ENCODE measurements at places on chromosomes 2 and 18.

DNA sequence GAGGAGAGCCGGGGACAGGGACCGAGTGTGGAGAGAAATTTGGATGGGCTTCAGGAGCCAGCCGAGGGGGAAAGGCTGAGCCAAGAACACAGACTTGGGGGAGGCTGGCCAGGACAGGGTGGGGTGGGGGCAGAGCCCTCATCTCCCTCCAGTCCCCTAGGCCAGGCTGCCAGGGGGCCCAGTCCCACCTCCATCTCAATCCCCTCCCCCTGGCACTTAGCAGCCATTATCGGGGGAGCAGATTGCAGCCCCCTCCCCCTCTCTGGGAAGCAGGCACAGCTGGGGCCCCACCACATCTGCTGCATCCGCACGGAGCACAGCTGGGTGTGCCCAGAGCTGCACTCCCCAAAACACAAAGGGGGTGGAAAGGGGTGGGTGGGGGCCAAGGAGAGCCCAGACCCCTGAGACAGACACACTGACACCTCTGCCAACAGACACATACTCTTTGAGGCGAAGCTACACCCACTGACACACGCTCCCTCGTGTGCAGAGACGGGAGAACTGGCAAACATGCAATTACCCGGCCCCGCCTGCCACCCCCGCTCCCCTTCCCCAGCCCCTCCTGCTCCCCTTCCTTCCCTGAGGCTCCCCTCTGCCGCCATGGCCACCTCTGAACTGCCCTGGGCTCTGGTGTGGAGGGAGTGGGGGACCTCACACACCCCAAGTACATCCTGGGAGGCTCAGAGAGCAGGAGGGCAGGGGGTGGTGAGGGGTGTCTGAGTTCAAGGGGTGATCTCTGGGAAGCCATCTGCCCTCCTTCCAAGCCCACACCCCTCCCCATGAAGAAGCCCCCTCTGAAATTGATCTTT lies 5.1 kb upstream of the ASIC4 start:
- DNase-seq = no peak

GRCh38 chr2:224841910-224842309 lies 125.7 kb upstream of the CCDC195 start:
- DNase-seq = no peak

- DNase-seq = no peak
Measured at GRCh38 chr2:225008935-225009334, 33.3 kb downstream of the DOCK10 start.

DNA sequence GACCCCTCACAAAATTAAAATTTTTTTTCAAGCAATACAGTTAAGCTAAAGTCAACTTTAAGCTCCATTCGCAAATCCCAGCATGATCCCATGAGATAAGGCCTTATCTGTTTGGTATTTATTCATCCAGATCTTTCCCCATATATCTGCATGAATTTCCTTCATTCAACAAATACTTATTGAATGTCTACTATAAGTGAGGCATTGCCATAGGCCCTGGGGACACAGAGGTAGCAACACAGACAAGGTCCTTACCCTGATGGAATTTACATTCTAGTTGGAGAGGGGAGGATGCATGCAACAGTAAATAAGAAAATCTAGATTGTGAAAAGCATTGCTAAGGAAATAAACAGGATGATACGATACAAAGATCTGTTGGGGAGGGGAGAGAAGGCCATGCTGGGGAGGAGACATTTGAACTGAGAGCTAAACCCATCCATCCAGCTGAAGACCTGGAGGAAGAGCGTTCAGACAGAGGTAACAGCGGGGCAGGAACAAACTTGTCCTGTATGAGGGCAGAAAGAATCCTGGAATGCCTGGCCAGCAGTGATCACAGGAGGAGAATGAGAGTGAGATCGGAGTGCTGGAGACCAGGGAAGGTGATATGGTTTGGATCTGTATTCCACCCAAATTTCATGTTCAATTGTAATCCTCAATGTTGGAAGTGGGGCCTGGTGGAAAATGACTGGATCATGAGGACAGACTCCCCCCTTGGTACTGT lies 71.6 kb downstream of the SDC1 start:
- no peak for DNase-seq

DNA sequence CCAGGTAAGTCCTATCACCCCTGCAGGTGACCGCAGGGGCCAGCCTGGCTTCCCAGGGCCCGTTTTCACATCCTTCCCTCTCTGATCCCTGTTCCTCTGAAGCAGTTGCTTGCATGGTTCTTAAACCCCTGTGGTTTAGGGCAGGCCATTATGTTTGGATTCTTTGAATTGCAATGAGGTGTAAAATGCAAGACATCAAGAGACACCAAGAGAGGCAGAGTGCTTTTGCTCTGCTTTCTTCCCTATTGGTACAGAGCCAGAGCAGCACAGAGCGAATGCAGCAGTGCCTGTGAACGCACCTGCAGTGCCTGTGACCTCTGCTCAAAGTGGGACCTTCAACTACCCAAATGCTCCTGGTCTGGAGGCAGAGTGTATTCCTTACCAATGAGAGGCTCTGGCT lies 7.6 kb downstream of the RFX8 start:
- no peak for DNase-seq

DNA sequence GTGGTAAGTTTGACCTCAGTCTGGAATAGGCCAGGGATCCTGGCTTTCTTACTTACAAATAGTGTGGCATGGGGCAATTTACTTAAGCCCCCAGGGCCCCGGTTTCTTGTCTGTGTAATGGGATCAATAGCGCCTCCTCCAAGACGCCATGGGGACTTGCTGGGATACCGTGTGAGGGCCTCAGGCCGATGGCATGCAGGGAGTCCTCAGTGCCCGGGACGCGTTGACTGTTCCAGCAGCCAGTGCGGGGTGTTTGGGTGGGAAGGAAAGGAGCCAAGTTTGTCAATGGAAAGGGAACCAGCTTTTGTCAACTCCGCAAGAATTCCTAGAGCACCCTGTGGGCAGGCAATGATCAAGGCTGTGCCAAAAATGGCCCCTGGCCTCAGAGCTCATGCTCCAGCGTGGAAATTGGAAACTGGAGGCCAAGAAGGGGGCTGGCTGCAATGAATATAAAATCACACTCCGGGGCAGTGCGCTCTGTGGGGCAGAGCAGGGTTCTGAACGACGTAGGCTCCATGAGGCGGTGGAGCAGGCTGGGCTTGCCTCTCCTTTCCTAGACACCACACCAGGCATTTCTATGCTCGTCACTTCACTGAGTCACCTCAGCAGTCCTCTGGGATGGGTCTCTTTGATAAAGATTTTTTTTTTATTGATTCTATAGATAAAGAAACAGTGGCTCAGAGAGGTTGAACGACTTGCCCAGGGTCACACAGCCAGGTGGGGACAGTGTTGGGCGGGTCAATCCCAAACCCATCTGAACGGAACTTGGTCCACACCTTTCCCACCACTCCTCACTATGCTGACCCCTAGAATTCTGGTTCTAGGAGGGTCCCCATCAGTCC lies 56.7 kb upstream of the ASAP2 start:
- no peak for DNase-seq

Data from HCEC 1CT (cell line).